H1 (cell line): ENCODE measurements at places on chromosomes 2 and 18. TPM values are rescaled to one million over a fixed set of nuclear protein-coding genes. Genes with fewer than 3 reads are reported as not detected.

GRCh38 chr2:98915751-98916358 is 20.2 kb downstream of the CRACDL start:
- H3K27ac ChIP-seq: no peak overlapping the region
- H3K4me3 ChIP-seq: no peak overlapping the region
- no peak for DNase-seq
- no peaks in the 10 kb centered on the region for H3K36me3 ChIP-seq
- H3K4me1 ChIP-seq: no peaks in the 10 kb centered on the region

- peaks cover 12% of the 10 kb centered on the region for H3K4me1 ChIP-seq
- no peak overlapping the region for H3K4me3 ChIP-seq
- no peak for DNase-seq
- no peak overlapping the region for H3K27ac ChIP-seq
These were observed 26.4 kb downstream of the THNSL2 start for GRCh38 chr2:88196490-88197087.

DNA sequence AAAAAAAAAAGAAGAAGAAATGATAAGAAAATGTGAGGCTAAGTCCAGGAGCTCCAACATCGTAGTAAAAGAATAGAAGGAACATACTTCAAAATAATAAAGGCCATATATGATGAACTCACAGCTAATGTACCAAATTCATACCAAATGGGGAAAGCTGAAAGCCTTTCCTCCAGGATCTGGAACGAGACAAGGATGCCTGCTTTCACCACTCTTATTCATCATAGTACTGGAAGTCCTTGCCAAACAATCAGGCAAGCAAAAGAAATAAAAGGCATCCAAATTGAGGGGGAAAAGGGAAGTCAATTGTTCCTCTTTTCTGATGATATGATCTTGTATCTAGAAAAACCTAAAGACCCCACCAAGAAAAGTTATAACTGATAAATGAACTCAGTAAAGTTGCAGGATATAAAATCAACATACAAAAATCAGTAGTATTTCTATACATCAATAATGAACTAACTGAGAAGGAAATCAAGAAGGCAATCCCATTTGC is 170.6 kb downstream of the METTL4 start:
- no peak for DNase-seq
- no peak overlapping the region for H3K27ac ChIP-seq
- H3K27me3 ChIP-seq: no peaks in the 10 kb centered on the region

DNA sequence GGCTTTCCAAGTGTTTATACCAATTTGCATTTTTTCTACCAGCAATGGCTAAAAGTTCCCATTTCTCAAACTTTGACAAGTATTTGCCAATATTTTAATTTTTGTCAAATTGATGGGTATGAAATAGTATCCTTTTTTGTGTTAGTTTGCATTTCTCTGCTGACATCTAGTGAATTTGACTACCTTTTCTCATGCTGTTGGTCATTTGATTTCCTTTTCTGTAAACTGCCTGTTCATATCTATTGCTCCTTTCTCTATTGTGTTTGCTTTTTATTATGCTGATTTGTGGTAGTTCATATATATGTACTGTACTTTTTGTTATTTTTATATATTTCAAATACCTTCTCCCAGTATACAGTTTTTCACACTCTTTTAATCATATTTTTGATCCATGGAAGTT is 149.4 kb downstream of the PMAIP1 start:
- no peaks in the 10 kb centered on the region for H3K36me3 ChIP-seq
- DNase-seq: no peak
- H3K27ac ChIP-seq: no peak overlapping the region
- H3K27me3 ChIP-seq: no peaks in the 10 kb centered on the region
- no peaks in the 10 kb centered on the region for H3K4me1 ChIP-seq
- no peak overlapping the region for H3K4me3 ChIP-seq

Gene ZBTB14
- 15.8 and 18.3 TPM in 2 replicates for total RNA-seq

Gene SRD5A2
- total RNA-seq: not detected in 2 replicates
